ENCODE measurements at places on chromosomes 13 and 19.

GRCh38 chr19:42024622-42025111, 30.6 kb upstream of the ATP1A3 start:
- DNase-seq: no peak

DNA sequence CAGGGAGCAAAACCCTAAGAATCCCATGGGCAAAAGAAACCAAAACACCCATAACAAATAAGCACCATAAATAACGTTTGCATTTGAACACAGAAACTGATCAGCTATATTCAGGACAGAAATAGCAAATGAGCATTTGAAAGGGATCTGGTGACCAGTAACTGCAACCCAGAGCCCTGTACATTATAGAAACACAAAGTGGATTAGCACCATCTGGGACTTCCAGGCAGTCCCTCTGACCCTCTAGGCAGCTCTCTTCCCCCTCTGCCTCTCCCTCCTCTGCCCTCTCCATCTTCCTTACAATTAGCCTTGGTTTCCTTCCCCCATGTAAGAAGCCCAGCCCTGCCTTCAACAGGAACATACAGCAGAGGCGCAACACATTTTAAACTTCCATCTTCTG, 215.0 kb downstream of the DCLK1 start:
- DNase-seq: no peak

GRCh38 chr13:43058318-43058674, 34.9 kb downstream of the DNAJC15 start:
- DNase-seq: no peak

- no peak for DNase-seq
These were observed 47.1 kb downstream of the DCLK1 start for GRCh38 chr13:36084131-36084530.

GRCh38 chr19:1649706-1650649, 2.4 kb downstream of the TCF3 start:
- no peak for DNase-seq

DNA sequence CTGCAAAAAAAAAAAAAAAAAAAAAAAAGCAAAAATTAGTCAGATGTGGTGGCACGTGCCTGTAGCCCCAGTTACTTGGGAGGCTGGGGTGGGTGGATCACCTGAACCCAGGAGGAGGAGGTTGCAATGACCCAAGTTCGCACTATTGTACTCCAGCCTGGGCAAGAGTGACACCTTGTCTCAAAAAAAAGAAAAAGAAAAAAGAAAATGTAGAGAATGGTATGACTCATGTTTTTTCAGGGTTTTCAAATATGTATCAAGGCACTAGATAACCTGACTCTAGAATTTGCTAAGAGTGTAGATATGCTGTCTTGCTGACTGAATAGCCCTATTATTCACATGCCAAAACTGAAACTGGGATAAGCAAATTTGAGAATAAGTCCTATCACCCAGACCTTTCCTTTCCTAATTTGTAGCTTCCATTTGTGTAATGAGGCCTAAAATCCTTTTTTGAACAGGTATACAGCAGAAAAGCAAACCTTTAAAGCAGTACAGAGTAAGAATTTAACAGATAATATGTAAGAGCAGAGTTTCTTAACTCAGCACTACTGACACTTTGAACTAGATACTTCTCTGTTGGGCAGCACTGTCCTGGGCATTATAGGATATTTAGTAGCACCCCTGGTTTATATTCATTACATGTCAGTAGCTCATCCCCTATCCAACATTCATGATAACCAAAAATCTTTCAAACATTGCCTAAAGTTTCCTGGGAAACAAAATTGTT, 108.6 kb downstream of the ELF1 start:
- DNase-seq: no peak

DNA sequence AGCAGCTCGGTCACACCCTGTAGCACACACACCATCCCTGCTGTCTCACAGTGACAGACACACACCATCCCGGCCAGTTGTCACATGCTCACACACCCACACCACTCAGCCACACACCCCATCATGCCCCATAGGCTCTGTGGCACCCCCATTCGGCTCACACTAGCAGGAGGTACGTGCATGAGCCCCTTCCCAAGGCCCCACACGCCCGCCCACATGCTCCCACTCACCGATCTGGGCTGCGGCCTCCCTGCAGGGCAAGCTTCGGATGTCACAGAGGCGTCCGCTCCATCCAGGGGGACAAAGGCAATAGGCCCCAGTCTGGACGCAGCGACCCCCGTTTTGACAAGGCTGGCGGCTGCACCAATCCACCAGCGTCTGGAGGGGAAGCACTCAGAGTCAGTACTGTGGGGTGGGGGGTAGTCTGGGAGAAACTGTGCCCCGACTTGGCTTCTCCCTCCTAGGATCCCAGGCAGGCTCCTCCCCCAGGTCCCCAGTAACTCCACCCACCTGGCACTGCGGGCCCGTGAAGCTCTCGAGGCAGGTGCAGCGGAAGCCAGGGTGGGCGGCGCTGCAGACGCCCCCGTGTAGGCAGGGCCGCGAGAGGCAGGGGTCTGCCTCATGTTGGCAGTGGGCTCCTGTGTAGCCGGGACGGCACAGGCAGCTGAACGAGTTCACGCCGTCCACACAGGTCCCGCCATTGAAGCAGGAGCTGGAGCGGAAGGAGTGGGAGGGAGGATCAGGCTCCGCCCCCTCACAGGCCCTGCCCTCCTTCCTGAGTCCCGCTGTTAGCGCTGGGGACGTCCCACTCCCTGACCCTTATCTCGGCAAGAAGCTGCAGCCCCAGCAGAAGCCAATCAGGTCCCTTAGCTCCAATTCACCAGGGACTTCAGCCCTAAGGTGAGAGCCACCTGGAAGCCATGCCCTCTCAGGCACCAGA, 20.1 kb downstream of the NOTCH3 start:
- DNase-seq: no peak

DNA sequence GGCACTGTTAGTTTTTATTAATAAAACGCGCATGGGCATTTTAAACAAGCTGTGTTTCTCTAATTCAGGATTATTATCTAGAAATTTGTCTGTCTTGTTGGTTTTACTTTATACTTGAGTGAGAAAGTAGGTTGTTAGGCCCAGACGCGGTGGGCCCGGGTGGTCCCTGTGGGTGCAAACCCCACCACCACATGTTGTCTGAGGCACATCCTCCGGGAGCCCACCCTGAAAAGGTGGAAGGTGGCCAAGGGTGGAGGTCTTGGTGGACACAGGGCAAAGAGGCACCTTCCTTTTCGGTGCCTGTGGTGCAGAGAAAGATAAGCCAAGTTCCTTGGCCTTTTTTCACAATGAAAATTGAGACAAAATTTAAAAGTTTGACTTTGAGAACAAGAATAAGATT, 16.6 kb downstream of the ATP4B start:
- no peak for DNase-seq

- DNase-seq: no peak
These were observed 1646.2 kb upstream of the SPRY2 start for GRCh38 chr13:81987159-81987558.
